Astrocyte (in vitro differentiated cells and primary cell): ENCODE measurements at places on chromosomes 2 and 18. TPM values are rescaled to one million over a fixed set of nuclear protein-coding genes. Genes with fewer than 3 reads are reported as not detected.
A peak's percentile ranks its signal among the peaks of the same experiment; 100 is the strongest.

DNA sequence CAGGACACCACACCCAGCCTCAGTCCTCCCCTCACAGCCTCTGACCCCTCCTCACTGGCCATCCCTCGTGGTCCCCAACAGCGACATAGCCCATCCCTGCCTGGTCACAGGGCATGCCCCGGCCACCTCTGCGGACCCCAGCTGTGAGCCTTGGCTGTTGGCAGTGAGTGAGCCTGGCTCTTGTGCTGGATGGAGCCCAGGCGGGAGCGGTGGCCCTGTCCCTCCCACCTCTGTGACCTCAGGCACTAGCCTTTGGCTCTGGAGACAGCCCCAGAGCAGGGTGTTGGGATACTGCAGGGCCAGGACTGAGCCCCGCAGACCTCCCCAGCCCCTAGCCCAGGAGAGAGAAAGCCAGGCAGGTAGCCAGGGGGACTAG, 7.9 kb downstream of the DES start:
- no peak overlapping the region for H3K27ac ChIP-seq
- H3K4me3 ChIP-seq = no peak overlapping the region
- H3K27me3 ChIP-seq = no peaks in the 10 kb centered on the region
- peaks cover 10% of the 10 kb centered on the region for H3K4me1 ChIP-seq
- no peaks in the 10 kb centered on the region for H3K36me3 ChIP-seq

- no peak for DNase-seq
- H3K27me3 ChIP-seq = peaks cover 4% of the 10 kb centered on the region
- H3K36me3 ChIP-seq = no peaks in the 10 kb centered on the region
- no peak overlapping the region for H3K27ac ChIP-seq
- H3K4me3 ChIP-seq = no peak overlapping the region
Measured at GRCh38 chr2:169105476-169105875, 36.1 kb downstream of the DHRS9 start.

DNA sequence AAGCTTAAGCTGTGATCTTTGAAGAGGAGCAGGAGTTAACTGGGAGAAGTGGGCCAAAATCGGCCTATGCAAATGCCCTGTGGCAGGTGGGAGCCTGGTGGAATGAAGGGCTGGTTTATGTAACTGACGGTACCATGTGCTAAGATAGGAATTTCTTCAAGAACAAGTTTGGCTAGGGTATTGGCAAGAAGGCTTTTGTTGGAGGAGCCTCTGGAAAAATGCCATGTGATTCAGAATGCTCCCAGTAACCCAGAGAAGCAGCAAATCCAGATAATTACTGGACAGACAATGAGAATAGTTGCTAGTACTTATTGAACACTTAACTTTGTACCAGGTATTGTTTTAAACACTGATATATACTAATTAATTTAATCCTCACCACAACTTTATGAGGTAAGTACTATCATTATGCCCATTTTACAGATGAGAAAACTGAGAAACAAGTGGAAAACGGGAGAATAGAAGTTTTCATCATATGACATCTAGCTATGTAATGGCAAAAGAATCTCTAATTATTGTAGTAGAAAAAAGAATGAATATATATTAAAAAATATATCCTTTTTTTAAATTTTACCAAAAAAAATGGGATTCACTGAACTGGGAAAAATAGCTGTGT, 9.1 kb upstream of the FAM124B start:
- H3K27me3 ChIP-seq = no peaks in the 10 kb centered on the region
- peaks cover 2% of the 10 kb centered on the region for H3K4me1 ChIP-seq
- peak; percentile 48 for DNase-seq
- H3K36me3 ChIP-seq = no peaks in the 10 kb centered on the region

GRCh38 chr18:24086082-24086481, 52.8 kb upstream of the CABYR start:
- no peaks in the 10 kb centered on the region for H3K36me3 ChIP-seq
- no peak overlapping the region for H3K4me3 ChIP-seq
- DNase-seq = no peak
- H3K27me3 ChIP-seq = no peaks in the 10 kb centered on the region

GRCh38 chr2:174138161-174138560, 110.2 kb downstream of the OLA1 start:
- no peak overlapping the region for H3K4me3 ChIP-seq
- no peaks in the 10 kb centered on the region for H3K27me3 ChIP-seq
- no peaks in the 10 kb centered on the region for H3K4me1 ChIP-seq

GRCh38 chr2:188495969-188496431, 204.3 kb downstream of the GULP1 start:
- DNase-seq = peak; percentile 67
- no peak overlapping the region for H3K27ac ChIP-seq
- peaks cover 9% of the 10 kb centered on the region for H3K4me1 ChIP-seq
- no peaks in the 10 kb centered on the region for H3K36me3 ChIP-seq
- no peaks in the 10 kb centered on the region for H3K27me3 ChIP-seq

DNA sequence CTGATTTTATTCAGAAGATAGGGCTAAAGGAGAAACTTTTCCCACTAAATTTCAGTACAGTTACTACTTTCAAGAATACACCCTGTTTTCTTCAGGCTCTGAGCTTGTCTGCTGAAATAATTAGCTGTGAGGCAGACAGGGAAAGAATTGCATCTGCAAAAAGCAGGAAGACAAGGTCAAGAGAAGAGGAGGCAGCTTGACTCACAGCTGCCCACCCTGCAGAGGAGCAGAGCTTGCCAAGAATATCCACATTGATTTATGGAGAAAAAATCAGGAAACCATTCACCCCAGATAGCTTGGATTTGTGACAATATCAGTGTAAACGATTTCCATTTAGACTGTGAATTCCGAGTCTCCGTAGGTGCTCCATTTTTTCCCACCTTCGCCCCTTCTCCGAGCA, 49.0 kb downstream of the ACTR2 start:
- peak; percentile 24 for DNase-seq
- H3K4me1 ChIP-seq = peaks cover 28% of the 10 kb centered on the region
- no peaks in the 10 kb centered on the region for H3K27me3 ChIP-seq
- H3K27ac ChIP-seq = no peak overlapping the region

DNA sequence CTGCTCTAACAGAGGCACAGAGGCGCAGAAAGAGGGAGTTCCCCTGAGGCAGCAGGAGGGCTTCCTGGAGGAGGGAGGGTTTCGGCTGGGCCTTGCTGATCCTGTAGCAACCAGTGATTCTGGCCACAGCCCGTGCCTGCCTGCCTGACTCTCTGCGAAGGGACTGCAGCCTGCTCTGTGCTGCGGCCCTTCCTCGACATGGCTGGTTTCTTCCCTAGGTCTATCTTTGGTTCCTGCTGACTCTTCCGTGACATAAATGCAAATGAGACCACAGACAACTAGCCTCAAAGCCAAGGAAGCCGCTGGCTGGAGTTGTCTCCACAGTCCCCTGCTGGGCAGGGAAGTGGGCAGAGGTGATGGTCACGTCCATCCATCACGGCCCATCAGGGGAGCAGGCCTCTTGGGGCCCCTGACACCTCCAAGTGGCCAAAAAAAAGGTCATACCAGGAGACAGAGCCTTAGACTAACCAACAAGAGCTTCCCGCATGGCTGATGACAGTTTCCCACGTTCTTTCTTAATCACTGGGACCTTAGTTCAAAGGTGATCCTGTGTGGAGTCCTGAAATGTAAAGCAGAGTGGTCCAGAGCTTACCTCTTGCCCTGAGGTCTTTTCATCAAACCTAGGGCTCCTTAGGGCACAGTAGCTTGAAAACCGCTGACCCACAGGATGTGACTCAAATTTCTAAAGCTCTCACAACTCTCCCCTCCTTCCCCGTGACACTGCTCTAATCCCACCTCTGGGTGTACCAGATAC, 55.3 kb downstream of the HS1BP3 start:
- H3K36me3 ChIP-seq = no peaks in the 10 kb centered on the region
- H3K4me3 ChIP-seq = no peak overlapping the region
- no peaks in the 10 kb centered on the region for H3K27me3 ChIP-seq
- peaks cover 53% of the 10 kb centered on the region for H3K4me1 ChIP-seq
- H3K27ac ChIP-seq = peak overlapping the region; percentile 80

Gene ASTL
- not detected in 2 replicates for total RNA-seq

- H3K27me3 ChIP-seq = no peaks in the 10 kb centered on the region
- H3K36me3 ChIP-seq = no peaks in the 10 kb centered on the region
- H3K4me1 ChIP-seq = no peaks in the 10 kb centered on the region
- no peak for DNase-seq
- no peak overlapping the region for H3K4me3 ChIP-seq
- H3K27ac ChIP-seq = no peak overlapping the region
Measured at GRCh38 chr2:194103941-194104659, 1552.9 kb upstream of the SLC39A10 start.

GRCh38 chr2:19261061-19261460, 97.4 kb downstream of the OSR1 start:
- peak; percentile 12 for DNase-seq
- H3K4me1 ChIP-seq = peaks cover 3% of the 10 kb centered on the region
- H3K4me3 ChIP-seq = no peak overlapping the region
- no peak overlapping the region for H3K27ac ChIP-seq
- H3K27me3 ChIP-seq = no peaks in the 10 kb centered on the region

Gene MAP3K19
- total RNA-seq = not detected in 2 replicates
